ENCODE measurements at places on chromosomes 3 and 15. TPM values are rescaled to one million over a fixed set of nuclear protein-coding genes. Genes with fewer than 3 reads are reported as not detected.
A peak's percentile ranks its signal among the peaks of the same experiment; 100 is the strongest.

The ZMYND10 gene
- 0.50 TPM for total RNA-seq

The SCG5 gene
- 0.54 TPM for total RNA-seq

The NR2E3 gene
- total RNA-seq, result not detected

The EPHB3 gene
- total RNA-seq, result 10.6 TPM

GRCh38 chr15:40739854-40740253 lies 15.2 kb downstream of the RMDN3 start:
- DNase-seq, result no peak
- no peak overlapping the region for H3K4me3 ChIP-seq
- no peaks in the 10 kb centered on the region for H3K27me3 ChIP-seq
- no peaks in the 10 kb centered on the region for H3K4me1 ChIP-seq
- no peak overlapping the region for H3K27ac ChIP-seq

DNA sequence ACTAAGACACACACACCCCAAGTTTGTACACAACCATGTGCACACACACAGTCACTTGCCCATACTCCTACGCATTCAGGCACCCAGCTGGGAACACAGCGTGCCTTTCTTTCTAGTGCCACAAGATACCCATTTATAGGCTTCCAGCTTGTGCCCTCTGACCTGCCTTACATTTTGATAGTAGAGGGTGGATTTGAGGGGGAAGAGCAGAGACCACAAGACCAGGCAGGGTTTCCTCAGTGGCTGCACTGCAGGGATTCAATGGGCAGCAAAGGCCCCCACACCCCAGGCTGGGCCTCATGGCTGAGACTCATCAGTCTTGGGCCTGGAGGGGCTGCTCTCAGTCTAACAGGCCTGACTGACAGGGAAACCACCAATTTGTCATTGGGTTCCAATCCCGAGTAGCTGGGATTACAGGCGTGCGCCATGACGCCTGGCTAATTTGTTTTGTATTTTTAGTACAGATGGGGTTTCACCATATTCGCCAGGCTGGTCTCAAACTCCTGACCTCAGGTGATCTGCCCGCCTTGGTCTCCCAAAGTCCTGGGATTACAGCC lies 18.8 kb upstream of the ANKDD1A start:
- H3K27me3 ChIP-seq, result no peaks in the 10 kb centered on the region
- H3K27ac ChIP-seq, result peak overlapping the region; percentile 17
- no peak overlapping the region for H3K4me3 ChIP-seq
- no peaks in the 10 kb centered on the region for H3K36me3 ChIP-seq
- no peak for DNase-seq

DNA sequence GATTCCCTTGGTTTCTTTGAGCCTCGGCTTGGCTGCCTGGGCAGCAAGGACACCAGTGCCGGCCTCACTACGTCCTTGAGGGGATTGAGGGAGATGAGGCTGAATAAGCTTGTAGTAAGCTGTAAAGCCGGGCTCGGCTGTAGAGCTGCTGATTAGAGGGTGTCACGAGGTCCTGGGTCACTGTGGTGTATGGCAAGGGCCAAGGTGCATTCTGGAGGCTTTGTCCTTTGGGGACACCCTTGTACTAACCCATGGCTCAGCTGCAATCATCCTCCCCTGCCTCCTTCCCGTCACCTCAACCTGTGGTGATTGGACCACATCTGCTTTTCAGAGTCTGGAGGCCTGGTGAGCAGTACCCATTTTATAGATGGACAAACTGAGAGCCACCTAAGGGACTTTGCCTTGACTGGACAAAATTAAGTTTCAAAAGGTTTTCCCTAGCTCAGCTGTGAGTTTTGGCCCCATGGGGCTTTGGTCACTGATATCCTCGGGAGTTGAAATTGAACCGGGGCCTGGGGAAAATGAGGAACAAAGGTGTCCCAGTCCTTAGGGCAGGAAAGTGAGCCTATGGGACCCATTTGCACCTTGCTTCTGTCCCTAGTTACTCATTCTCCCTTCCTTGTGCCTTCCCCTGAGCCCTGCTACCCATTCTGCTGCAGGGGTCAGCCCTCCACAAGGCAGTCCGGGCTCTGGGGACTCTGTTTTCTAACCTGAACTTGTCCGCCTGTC lies 2.4 kb downstream of the SLC6A6 start:
- H3K4me3 ChIP-seq, result peak overlapping the region; percentile 95
- peaks cover 6% of the 10 kb centered on the region for H3K36me3 ChIP-seq
- no peak for DNase-seq
- H3K27me3 ChIP-seq, result no peaks in the 10 kb centered on the region

- H3K4me1 ChIP-seq, result peaks cover 29% of the 10 kb centered on the region
- H3K27me3 ChIP-seq, result no peaks in the 10 kb centered on the region
- H3K27ac ChIP-seq, result no peak overlapping the region
- H3K36me3 ChIP-seq, result peaks cover 32% of the 10 kb centered on the region
Observed at GRCh38 chr3:105402287-105402801, 35.6 kb downstream of the ALCAM start.

DNA sequence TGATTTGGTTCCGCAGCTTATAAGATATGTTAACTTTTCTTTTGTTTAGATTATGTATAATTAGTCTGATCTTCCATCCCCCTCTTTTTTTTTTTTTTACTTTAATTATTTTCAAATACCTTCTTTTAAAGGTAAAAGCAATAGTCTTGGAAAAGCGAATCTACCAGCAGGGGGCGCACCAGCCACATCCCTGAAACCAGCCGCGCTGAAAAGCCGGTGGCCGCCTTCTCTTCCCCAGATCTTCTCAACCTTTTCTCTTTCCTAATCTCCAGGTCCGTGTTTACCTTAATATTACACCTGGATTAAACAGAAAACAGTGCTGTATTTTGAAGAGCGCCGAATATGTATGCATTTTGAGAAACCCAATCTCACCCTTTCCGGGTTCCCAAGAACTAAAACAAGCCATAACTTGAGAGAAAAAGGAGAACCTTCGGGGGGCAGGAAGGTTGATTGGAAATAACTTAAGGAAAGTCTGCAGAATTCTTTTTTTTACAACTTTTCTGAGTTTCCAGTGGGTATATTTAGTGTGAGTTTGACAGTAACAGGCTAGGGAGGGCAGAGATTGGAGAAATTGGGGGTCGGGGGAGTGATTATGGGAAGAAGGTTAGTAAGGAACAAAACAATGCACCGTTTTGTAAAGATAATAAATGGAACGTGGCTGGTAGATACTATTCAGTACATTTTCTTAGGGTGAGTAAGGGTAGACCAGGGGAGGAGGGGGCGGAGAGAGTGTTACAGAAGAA lies 2.0 kb upstream of the SOX2 start:
- H3K27me3 ChIP-seq, result peaks cover 62% of the 10 kb centered on the region
- peaks cover 14% of the 10 kb centered on the region for H3K4me1 ChIP-seq
- H3K4me3 ChIP-seq, result peak overlapping the region; percentile 59
- H3K36me3 ChIP-seq, result no peaks in the 10 kb centered on the region
- no peak for DNase-seq
- H3K27ac ChIP-seq, result no peak overlapping the region

- peaks cover 81% of the 10 kb centered on the region for H3K4me1 ChIP-seq
- peak overlapping the region; percentile 66 for H3K4me3 ChIP-seq
- H3K27me3 ChIP-seq, result no peaks in the 10 kb centered on the region
- peak overlapping the region; percentile 99 for H3K27ac ChIP-seq
- DNase-seq, result peak; percentile 95
Observed at GRCh38 chr15:60371175-60372051, 26.4 kb downstream of the ANXA2 start.

DNA sequence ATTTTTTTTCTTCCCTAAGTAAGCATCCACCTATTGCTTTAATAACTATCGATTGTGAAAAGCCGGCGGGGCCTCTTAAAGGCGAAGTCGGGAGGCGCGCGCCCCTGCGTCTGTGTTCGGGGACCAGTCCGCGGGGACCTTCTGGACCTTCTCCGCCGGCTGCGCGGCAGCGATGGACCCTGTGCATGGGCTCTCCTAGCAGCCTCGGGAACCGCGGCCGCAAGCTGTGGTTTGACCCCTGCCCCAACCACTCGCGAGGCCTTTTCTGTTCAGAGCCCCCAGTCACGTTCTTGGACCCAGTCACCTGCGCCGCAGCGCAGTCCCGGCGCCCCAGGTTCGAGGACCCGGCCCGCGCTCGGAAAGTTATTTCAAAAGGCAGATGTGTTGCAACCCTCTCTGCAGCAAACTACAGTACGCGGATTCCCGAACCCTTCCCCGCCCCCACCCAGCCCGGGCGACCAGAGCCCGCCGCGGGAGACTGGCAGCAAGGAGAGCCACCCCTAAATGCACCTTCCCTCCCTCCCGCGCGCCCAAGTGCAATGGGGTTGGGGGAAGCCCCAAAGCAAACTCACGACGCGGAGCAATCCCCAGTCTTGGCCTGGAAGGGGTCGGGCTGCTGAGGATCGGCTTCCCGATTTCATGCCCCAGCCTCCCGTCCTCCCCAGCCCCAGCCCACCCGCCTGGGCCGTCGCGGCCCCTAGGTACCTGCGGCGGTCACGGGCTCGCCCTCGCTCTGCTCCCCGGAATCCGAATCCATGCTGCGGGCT lies 684 bp downstream of the TNFAIP8L3 start:
- peak overlapping the region; percentile 67 for H3K4me3 ChIP-seq
- no peaks in the 10 kb centered on the region for H3K36me3 ChIP-seq

- no peak for DNase-seq
- no peak overlapping the region for H3K27ac ChIP-seq
- no peaks in the 10 kb centered on the region for H3K36me3 ChIP-seq
- no peak overlapping the region for H3K4me3 ChIP-seq
Observed at GRCh38 chr15:64009241-64009640, 37.0 kb downstream of the DAPK2 start.

All from osteocyte (in vitro differentiated cells).